Adipocyte (in vitro differentiated cells): ENCODE measurements at places on chromosomes 2 and 18.

GRCh38 chr2:10985260-10985659 is 73.5 kb downstream of the KCNF1 start:
- peak; percentile 7 for DNase-seq

- DNase-seq, result peak; percentile 51
These were observed 2.2 kb downstream of the SETBP1 start for GRCh38 chr18:44682871-44683221.

GRCh38 chr2:7083580-7084509 is 166.6 kb downstream of the RNF144A start:
- peak; percentile 70 for DNase-seq

DNA sequence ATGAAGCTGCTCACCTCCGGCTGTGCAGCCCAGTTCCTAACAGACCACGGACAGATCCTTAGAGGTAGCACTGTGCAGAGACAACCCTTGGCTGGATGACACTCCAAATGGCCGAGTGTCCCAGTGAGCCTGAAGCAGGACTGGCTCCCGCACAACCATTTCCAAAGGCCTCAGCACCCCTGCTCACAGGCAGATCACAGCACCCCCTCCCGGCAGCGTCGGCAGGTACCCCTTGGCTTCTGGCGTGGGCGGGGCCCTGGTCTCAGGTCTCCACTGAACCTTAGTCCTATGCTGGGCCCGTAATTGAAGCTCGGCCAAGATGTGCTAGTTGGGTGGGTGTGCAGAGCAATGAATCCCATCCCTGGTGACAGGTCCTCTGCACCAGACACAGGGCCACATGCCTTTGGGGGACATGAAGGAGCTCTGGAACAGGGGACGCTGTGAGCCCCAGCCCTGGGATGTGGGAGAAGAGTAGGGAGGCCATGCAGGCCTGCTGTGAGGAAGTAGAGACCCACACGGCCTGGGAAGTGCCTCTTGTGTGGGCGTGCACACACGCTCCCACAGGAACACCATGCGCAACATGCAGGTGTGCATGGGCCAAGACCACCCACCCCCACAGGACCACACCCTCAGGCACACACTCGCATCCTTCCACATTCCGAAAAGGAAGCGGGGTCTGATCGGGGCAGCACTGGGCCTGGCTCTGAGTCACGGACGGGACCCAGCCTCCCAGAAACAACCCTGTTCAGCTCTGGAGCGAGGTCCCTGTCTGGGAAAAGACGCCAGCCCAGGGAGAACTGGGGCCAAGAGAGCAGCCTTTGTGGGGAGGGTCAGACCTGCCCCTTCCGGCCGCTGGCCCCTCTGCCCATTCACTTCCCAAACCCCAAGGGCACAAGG is 2.8 kb downstream of the DUSP2 start:
- DNase-seq, result no peak

DNA sequence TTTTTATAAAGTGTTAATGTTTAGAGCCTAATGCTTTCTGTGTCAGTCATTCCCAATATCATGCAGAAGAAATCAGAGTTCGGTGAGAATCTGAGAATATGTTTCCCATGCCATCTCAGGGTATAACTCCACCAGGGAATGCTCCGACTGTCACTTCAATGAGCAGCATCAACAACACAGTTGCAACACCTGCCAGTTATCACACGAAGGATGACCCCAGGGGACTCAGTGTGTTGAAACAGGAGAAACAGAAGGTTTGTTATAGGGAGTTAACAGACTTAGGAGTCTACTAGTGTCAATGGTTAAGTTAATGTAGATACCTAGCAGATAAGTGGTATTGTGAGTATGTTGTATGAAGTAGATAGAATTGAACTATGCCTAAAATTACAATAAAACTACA is 31.0 kb downstream of the VAPA start:
- DNase-seq, result no peak

GRCh38 chr2:146412625-146413024 is 1432.2 kb upstream of the ACVR2A start:
- no peak for DNase-seq

GRCh38 chr18:37448946-37449345 is 116.7 kb downstream of the CELF4 start:
- DNase-seq, result no peak

GRCh38 chr2:10792001-10792634 is 20.5 kb downstream of the PDIA6 start:
- no peak for DNase-seq

GRCh38 chr2:136436936-136437335 is 319.0 kb upstream of the CXCR4 start:
- DNase-seq, result no peak

DNA sequence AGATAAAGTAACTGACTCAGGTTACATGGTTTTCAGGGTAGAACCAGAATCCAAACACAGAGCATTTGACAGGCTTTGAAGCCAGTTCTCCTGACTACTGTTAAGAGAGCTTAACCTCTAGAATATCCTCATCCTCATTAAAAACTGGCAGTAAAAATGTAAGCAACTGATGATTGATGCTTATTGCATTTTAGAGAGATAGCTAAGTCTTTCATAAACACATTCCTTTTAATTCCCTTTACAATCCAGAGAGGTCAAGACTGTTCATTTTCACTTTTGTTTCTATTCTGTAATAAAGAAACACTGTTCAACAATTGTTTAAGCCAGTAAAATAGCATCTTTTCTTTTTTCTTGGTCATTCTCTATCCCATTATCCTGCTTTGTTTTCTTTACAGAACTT is 53.9 kb upstream of the RAB27B start:
- DNase-seq, result peak; percentile 60

DNA sequence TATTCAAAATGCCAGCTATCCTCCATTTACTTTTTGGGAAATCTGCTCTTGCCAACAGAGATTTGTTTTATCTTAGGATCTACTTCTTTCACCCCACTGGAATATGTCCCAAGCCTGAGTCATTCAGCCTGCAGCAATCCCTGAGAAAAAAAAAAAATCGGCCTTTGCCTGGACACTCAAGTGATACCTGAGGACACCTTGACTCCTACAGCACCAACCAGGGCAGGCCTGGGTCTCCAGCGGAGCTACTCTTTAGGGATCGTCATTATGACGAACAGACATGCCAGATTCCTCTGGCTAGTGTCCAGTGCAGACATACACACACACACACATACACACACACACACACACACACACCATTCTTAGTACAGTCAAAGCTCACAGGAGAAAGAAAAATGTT is 2.2 kb upstream of the UGT1A6 start:
- DNase-seq, result peak; percentile 40

DNA sequence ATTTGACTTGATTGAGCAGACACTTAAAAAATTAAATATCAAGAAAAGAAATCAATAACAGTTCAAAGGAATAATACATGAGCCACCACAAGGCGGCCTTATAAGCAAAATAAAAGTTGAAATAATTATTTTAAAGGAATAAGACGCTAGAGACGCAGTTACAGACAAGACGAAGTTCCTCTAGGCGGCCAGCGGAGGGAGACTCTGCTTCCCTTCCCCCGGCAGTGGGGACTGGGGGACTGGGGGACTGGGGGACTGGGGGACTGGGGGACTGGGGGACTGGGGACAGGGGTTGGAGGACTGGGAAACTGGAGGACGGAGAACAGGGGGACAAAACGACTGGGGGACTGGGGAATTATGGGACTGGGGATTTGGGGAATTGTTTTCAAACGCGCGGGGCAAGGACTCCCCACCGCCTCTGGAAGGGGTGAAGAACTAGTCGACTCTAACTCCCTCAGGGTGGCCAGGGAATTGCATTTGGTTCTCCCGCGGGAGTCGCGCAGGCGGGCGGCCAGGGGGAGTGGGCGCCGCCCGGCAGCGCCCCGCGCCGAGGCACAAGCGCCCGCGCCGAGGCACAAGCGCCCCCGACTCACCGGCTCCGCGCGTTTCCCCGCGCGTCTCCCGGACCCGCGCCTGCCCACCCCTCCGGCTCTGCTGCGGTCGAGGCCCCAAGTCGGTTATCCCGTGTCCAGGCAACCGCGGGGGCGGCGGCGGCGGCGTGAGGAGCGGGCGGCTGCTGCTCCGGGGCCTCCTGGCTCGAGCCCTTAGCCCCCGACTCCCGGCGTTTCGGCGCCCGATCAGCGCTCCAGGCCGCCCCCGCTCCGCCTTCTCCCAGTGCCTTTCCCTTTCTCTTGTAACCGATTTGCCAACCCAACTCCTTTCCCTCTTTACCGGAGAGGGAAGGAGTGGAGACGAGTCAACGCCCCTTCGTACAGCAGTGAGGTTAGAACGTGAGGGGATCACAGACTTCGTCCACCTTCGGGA is at the start of gene CCDC178:
CCDC178 (minus strand) TSS at position 662 of the 984 bp plus-strand sequence. CDS start 28,633 bp downstream, outside the sequence.
- DNase-seq, result peak; percentile 80

GRCh38 chr18:7608174-7608550 is 41.0 kb downstream of the PTPRM start:
- DNase-seq, result peak; percentile 40

GRCh38 chr2:224579411-224579810 is 5.8 kb downstream of the CUL3 start:
- DNase-seq, result peak; percentile 43

- DNase-seq, result no peak
These were observed 626.6 kb upstream of the GYPC start for GRCh38 chr2:126029316-126029715.

DNA sequence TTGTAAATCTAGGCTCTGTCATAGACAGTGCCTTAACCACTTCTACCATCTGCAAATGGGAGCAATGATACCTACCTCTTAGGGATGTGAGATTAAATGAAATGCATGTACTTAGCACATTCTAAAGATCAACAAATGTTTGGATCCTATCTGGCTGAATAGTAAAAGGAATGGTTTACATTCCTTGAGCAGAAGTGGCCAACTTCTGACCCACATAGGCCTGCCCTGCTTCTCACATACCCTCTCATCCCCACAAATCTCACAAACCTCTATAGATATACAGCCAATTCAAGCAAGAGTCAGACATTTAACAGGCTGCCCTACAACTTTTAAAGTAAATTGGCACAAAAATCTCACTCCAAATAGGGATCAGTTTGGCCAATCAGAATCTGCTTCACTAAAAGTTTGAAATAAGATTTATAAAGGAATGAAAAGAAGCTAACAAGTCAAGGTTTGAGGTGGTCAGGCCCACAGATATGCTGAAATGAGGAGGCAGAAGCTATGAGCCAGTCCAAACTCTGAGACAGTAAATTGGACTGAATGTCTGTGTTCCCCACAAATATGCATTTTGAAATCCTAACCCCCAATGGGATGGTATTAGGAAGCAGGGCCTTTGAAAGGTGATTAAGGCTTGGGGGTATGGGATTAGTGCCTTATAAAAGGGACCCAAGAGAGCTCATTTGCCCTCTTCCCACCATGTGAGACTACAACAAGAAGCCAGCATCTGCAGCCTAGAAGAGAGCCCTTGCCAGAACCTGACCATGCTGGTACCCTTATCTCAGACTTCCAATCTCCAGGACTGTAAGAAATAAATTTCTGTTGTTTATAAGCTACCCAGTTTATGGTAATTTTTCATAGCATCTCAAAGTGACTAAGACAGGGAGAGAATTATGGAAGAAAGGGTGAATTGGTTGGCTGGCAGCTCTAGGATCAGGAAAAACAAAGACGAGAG is 227.8 kb upstream of the RBMS1 start:
- peak; percentile 34 for DNase-seq

- no peak for DNase-seq
These were observed 31.3 kb upstream of the TOGARAM2 start for GRCh38 chr2:28949617-28950305.

- peak; percentile 93 for DNase-seq
These were observed 25.3 kb upstream of the STAM2 start for GRCh38 chr2:152200565-152201465.

DNA sequence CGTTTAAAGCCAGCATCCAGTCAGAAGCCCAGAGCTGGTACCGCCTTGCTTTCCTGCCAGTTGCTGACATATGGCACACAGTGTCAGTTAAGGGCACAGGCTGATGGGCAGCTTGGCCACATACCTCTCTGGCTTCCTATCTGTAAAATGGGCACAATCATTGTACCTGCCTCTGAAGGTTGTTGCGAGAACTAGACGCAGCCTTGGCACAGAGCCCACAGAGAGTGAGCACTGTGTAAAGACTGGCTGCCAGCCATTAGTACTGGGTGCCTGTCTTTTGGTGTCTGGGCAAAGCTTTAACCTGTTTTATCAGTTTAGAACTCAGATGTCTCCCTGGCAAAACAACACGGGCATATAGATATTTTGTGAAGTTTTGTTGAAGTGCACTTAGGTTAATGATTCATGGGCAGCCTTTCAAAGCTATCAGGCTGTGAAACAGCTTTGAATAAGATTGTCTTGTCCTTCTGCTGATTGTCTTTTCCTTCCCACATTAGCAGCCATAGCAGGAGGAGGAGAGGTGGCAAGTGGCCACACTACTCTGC is 269.5 kb downstream of the NEDD4L start:
- DNase-seq, result no peak

- DNase-seq, result no peak
These were observed 60.6 kb upstream of the LYPD1 start for GRCh38 chr2:132730611-132731010.

GRCh38 chr18:51051105-51051712 is 21.2 kb downstream of the SMAD4 start:
- DNase-seq, result peak; percentile 88
